Brain pericyte (primary cell): ENCODE measurements at places on chromosomes 1 and 21.

- DNase-seq = no peak
Observed at GRCh38 chr1:62012836-62013235, 181.8 kb upstream of the L1TD1 start.

DNA sequence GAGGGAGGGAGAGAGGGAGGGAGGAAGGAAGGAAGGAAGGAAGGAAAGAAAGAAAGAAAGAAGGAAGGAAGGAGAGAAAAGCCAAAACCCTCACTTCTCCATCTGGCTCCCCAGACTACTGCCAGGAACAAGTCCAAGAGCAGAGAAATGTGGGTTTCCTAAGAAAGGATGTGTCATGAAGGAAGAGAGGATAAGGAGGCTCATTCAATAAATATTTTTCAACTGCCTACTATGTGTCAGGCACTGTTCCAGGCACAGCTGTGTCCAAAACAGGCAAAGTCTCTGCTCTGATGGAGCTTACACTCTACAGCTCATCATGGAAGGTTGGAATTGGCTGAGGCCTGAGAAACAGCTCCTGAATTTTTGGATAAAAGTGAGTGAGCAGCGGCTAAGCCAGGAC, 42.6 kb upstream of the ATP2B4 start:
- no peak for DNase-seq

DNA sequence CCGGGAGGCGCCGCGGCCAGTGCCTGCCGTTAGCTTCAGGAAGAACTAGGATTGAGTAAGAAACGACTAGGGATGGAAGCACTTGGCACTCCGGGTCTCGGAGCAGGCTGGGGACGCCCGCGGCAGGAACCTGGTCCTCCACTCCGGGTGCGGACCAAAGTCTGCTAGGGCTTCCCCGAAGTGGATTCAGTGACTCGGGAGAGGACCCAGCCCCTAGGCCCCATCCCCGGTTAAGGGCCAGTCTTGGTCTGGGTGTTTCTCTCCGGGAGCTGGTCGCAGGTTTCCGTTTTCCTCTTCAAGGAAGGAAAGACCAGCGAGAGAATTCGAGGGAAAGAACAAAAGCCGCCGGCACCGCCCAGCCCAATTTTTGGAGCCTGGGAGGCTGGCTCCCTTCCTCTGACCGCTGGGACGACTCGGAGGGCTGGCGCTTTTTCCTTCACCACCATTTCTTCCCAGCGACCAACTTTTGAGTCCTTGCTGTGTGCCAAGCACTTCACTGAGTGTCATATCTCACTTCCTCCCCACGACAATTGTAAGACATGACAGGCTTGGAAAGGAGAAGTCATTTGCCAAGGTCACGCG, 16.8 kb upstream of the STMN1 start:
- DNase-seq = no peak

DNA sequence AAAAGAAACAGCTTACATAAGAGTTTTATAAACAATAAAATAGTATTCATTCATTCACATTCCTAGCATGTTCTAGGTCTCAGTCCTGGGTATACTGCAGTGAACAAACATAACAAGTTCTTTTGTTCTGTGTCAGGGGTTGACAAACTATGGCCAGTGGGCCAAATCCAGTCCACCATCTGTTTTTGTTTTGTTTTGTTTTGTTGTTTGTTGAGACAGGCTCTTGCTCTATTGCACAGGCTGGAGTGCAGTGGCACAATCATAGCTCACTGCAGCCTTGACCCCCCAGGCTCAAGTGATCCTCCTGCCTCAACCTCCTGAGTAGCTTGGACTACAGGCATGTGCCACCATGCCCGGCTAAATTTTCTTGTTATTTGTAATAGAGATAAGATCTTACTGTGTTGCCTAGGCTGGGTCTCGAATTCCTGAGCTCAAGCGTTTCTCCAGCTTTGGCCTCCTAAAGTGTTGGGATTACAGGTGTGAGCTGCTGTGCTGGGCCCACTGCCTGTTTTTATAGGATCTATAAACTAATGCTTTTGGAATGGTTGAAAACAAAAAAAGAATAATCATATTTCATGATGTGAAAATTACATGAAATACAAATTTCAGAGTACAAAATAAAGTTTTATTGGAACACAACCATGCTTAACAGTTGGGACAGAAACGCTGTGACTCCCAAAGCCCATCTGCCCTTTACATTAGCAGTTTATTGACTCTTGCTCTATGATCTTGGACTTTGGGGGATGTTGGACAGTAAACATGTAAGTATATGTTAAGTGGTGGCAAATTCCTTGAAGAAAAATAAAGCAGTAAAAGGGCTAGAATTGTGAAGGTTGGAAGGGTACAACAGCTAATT, 17.9 kb downstream of the CAPZA1 start:
- DNase-seq = no peak

DNA sequence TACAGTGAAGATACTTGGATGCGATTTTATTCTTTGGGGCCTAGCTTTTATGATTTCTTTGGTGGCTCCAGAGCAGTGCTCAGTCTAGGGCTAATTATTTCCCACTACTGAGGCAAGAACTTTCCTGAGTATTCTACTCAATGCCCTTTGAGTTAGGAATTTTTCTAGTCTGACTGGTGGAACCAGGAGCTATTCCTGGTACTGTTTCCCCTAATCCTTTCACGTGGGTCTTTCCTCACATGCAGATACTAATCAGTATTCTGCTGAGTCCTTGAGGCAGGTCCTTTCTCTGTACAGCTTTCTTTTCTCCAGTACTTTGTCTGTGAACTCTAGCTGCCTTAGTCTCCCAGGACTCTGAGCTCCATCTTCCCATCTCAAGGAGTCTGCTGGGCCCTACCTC, 76.7 kb downstream of the TRIM11 start:
- no peak for DNase-seq

GRCh38 chr1:206419783-206420182, 50.5 kb upstream of the IKBKE start:
- no peak for DNase-seq
